Cardiac atrium fibroblast (primary cell): ENCODE measurements at places on chromosomes 1 and 21. TPM values are rescaled to one million over a fixed set of nuclear protein-coding genes. Genes with fewer than 3 reads are reported as not detected.

ABCA4 gene
- 0.18 and 0.97 TPM in 2 replicates for total RNA-seq

PLA2G2C gene
- not detected in 2 replicates for total RNA-seq

LCE2B gene
- total RNA-seq, result not detected in 2 replicates

TACSTD2 gene
- under 0.01 TPM in 1 of 2 replicates, not detected in the other for total RNA-seq

CHRM3 gene
- under 0.01 TPM in 1 of 2 replicates, not detected in the other for total RNA-seq

ICOSLG gene
- total RNA-seq, result 0.32 and 0.54 TPM in 2 replicates

CRNN gene
- total RNA-seq, result not detected in 2 replicates

FASLG gene
- not detected in 2 replicates for total RNA-seq

SH3BGR gene
- total RNA-seq, result 3.6 and 5.3 TPM in 2 replicates

DHX9 gene
- total RNA-seq, result 67.2 and 99.1 TPM in 2 replicates

GJA9 gene
- not detected in 2 replicates for total RNA-seq

ZSWIM5 gene
- total RNA-seq, result under 0.01 and 0.16 TPM in 2 replicates

SPAG17 gene
- not detected in 2 replicates for total RNA-seq

TNFRSF18 gene
- not detected in 2 replicates for total RNA-seq

SHISA4 gene
- 33.9 and 36.6 TPM in 2 replicates for total RNA-seq

PPFIA4 gene
- total RNA-seq, result 10.2 and 24.6 TPM in 2 replicates

MYOG gene
- total RNA-seq, result not detected in 2 replicates

AKNAD1 gene
- total RNA-seq, result not detected in 2 replicates

ZNF436 gene
- 12.2 and 15.3 TPM in 2 replicates for total RNA-seq

SPRR2G gene
- not detected in 2 replicates for total RNA-seq

HIVEP3 gene
- 2.2 and 3.4 TPM in 2 replicates for total RNA-seq

HTR6 gene
- total RNA-seq, result not detected in 2 replicates

C1orf74 gene
- total RNA-seq, result 1.1 and 2.3 TPM in 2 replicates

OR2G6 gene
- not detected in 2 replicates for total RNA-seq

KCNJ9 gene
- total RNA-seq, result not detected in 2 replicates

ASAP3 gene
- 37.7 and 41.9 TPM in 2 replicates for total RNA-seq

OR2L8 gene
- not detected in 2 replicates for total RNA-seq

OR10Z1 gene
- not detected in 2 replicates for total RNA-seq

TAS1R1 gene
- total RNA-seq, result not detected in 2 replicates

STYXL2 gene
- total RNA-seq, result not detected in 2 replicates

PGLYRP4 gene
- total RNA-seq, result not detected in 2 replicates

POU3F1 gene
- not detected in 2 replicates for total RNA-seq

FBLIM1 gene
- 149 and 191 TPM in 2 replicates for total RNA-seq

KRTAP21-2 gene
- total RNA-seq, result not detected in 2 replicates

RASAL2 gene
- total RNA-seq, result 11.9 and 16.8 TPM in 2 replicates

LORICRIN gene
- not detected in 2 replicates for total RNA-seq

MFSD2A gene
- total RNA-seq, result 2.2 and 5.0 TPM in 2 replicates

CD101 gene
- under 0.01 and 0.54 TPM in 2 replicates for total RNA-seq

C1orf198 gene
- total RNA-seq, result 92.8 and 146 TPM in 2 replicates

IVL gene
- total RNA-seq, result not detected in 2 replicates

CADM3 gene
- total RNA-seq, result 22.6 and 52.0 TPM in 2 replicates

DMRTB1 gene
- total RNA-seq, result not detected in 2 replicates

LCE2A gene
- not detected in 2 replicates for total RNA-seq

DPM3 gene
- total RNA-seq, result 26.9 and 50.1 TPM in 2 replicates

RIPK4 gene
- total RNA-seq, result 5.1 and 12.3 TPM in 2 replicates

OLIG2 gene
- not detected in 2 replicates for total RNA-seq

DNASE2B gene
- total RNA-seq, result not detected in 2 replicates

ZNF593OS gene
- total RNA-seq, result not detected in 2 replicates

RIMKLA gene
- total RNA-seq, result not detected in 2 replicates

SNX7 gene
- total RNA-seq, result 24.0 and 24.7 TPM in 2 replicates

ATP1A4 gene
- total RNA-seq, result not detected in 2 replicates

DCLRE1B gene
- total RNA-seq, result 5.8 and 7.2 TPM in 2 replicates

FCRL3 gene
- total RNA-seq, result not detected in 2 replicates

CHI3L1 gene
- total RNA-seq, result 0.54 and 23.8 TPM in 2 replicates

KCNK1 gene
- 1.3 and 2.8 TPM in 2 replicates for total RNA-seq

ANGPTL1 gene
- 16.1 and 26.6 TPM in 2 replicates for total RNA-seq

TMCO2 gene
- 2.7 TPM in 1 of 2 replicates, not detected in the other for total RNA-seq

SLAMF8 gene
- total RNA-seq, result not detected in 2 replicates

SYT2 gene
- total RNA-seq, result not detected in 2 replicates
